Activated CD8-positive, alpha-beta memory T cell treated with anti-CD3 and anti-CD28 coated beads, Interleukin-2, amount 10 ng/mL, durations not matched to agents 7 days and 5 days (primary cell): ENCODE measurements at places on chromosomes 11 and 22. TPM values are rescaled to one million over a fixed set of nuclear protein-coding genes. Genes with fewer than 3 reads are reported as not detected.

- no peaks in the 10 kb centered on the region for H3K4me1 ChIP-seq
- H3K27ac ChIP-seq: no peak overlapping the region
- DNase-seq: no peak
- H3K27me3 ChIP-seq: no peaks in the 10 kb centered on the region
- no peak overlapping the region for H3K4me3 ChIP-seq
These were observed 225.6 kb downstream of the TMEM135 start for GRCh38 chr11:87263264-87263838.

- H3K27me3 ChIP-seq: peaks cover 2% of the 10 kb centered on the region
- H3K36me3 ChIP-seq: no peaks in the 10 kb centered on the region
- no peak overlapping the region for H3K27ac ChIP-seq
- no peaks in the 10 kb centered on the region for H3K4me1 ChIP-seq
- DNase-seq: no peak
- H3K4me3 ChIP-seq: no peak overlapping the region
These were observed 50.3 kb downstream of the CLMP start for GRCh38 chr11:123144707-123145106.

DNA sequence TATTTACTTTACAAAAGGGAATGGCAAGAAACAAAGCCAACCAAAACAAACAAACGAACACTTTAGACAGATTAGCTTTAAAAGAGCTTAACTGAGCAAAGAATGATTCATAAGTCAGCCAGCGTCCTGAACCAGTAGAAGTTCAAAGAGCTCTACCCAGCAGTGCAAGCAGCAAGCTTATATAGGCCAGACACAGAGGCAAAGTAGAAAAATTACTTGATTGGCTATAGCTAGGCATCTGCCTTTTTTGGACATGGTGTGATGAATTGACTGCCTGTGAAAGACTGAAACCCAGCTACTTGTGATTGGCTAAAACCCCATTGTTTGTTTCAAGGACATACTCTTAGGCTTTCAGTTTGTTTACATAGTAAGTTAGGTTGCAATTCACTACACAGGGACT is 2120.0 kb upstream of the RAG2 start:
- no peaks in the 10 kb centered on the region for H3K27me3 ChIP-seq

DNA sequence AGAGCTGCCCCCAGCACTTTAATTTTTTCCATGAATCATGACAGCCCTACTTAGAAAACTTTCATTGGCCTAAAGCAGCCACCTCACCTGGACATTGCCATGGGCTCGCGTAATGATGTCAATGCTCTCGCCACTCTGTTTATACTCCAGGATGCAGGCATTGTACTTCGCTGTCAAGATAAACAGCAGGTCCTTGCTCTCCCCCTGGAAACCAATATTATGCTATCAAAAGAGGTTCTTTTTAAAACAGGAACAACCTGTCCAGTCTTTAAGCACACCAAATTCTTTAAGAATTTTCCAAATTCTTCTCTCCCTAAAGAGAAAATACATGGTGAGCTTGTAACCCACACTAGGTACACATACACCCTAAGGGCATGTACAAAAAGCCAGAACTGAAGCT is 3.0 kb downstream of the DDB1 start:
- H3K36me3 ChIP-seq: peaks cover 45% of the 10 kb centered on the region
- H3K27me3 ChIP-seq: no peaks in the 10 kb centered on the region
- no peak overlapping the region for H3K4me3 ChIP-seq
- DNase-seq: no peak
- H3K4me1 ChIP-seq: peaks cover 64% of the 10 kb centered on the region

DNA sequence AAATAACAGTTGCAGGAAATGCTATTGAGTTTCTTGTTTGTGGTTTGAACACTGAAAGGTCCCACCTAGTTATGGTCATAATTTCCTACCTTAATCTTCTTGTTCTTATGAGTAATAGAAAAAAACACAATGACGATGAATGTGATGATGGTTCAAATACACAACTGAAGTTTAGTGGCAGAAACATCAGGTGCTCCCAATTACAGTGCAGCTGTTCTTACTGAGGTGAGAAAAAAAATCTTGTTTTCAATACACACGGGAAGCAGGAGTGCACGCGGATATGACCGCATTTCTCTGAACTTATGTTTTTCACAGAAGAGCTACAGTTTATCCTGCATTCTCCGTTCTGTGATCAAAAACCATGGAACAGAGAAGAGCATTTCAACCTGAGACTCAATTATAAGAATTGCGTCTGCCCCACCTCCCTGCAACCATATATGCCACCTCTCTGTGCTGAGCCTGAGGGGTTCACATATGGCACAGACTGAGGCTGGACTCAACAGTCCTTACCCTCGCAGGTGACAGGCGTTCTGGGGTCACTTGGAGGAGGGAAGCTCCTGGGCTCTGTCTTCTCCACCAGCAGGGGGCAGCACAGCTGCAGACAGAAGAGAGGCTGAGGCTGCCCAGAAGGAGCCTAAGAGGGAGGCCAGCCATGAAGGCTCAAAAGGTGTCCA is 99.7 kb upstream of the IGLL5 start:
- peak overlapping the region; percentile 17 for H3K27ac ChIP-seq
- peaks cover 28% of the 10 kb centered on the region for H3K4me1 ChIP-seq
- DNase-seq: peak; percentile 78

DNA sequence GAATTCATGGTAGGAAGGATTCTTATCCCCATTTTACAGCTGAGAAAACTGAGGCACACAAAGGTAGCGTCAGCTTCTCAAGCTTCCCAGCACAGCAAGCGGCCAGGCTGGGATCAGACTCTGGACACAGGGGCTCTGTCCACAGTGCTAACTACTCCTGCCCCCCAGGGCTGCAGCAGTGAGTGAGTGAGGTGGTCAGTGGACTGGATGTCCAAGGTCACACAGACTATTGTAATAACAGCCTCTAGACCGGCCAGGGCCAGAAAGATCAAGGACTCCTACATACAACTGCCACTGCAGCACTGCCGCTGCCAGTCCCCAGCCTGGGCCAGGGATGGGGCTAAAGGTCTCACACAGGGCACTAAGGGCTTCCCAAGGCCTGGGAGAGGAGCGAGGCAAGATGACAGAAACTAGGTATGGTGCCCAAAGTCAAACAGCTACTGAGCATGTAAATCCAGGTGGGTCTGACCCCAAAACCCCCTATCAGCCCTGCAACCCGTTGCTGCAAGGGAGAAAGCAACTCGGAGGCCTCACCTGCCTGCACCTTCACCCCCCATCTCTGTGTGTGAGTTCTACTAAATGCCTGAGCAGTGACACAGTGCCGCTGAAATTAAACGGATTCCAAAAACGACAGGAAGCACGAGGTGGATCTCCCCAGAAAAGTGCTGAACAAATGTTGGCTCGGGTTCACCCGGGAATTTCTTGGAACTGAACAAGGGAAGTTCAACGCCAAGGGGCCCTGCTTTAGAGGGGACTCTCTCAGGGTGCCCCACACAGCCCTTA is 161.8 kb upstream of the GRK3 start:
- DNase-seq: no peak
- H3K27me3 ChIP-seq: no peaks in the 10 kb centered on the region
- no peaks in the 10 kb centered on the region for H3K36me3 ChIP-seq
- no peak overlapping the region for H3K27ac ChIP-seq

- no peaks in the 10 kb centered on the region for H3K36me3 ChIP-seq
- no peak overlapping the region for H3K27ac ChIP-seq
- no peak overlapping the region for H3K4me3 ChIP-seq
- H3K4me1 ChIP-seq: no peaks in the 10 kb centered on the region
- no peaks in the 10 kb centered on the region for H3K27me3 ChIP-seq
- no peak for DNase-seq
These were observed 53.9 kb upstream of the PPP6R3 start for GRCh38 chr11:68406324-68407313.

GRCh38 chr11:27699242-27699925 is 871 bp downstream of the BDNF start:
- no peak for DNase-seq
- H3K4me1 ChIP-seq: peaks cover 23% of the 10 kb centered on the region
- peaks cover 74% of the 10 kb centered on the region for H3K27me3 ChIP-seq
- H3K27ac ChIP-seq: no peak overlapping the region
- peaks cover 2% of the 10 kb centered on the region for H3K36me3 ChIP-seq

- DNase-seq: no peak
- no peak overlapping the region for H3K4me3 ChIP-seq
- no peaks in the 10 kb centered on the region for H3K27me3 ChIP-seq
- H3K27ac ChIP-seq: no peak overlapping the region
These were observed 16.0 kb downstream of the SLC43A1 start for GRCh38 chr11:57499413-57499982.

- DNase-seq: no peak
- no peak overlapping the region for H3K4me3 ChIP-seq
These were observed 946.0 kb downstream of the FAM181B start for GRCh38 chr11:81787584-81788049.

GRCh38 chr22:23037429-23038333 is 32.6 kb upstream of the GNAZ start:
- peaks cover 23% of the 10 kb centered on the region for H3K27me3 ChIP-seq
- peak; percentile 27 for DNase-seq
- H3K4me3 ChIP-seq: no peak overlapping the region
- no peaks in the 10 kb centered on the region for H3K36me3 ChIP-seq
- no peaks in the 10 kb centered on the region for H3K4me1 ChIP-seq

GRCh38 chr22:19522190-19522880 is 1.9 kb downstream of the CLDN5 start:
- H3K4me3 ChIP-seq: no peak overlapping the region
- peaks cover 13% of the 10 kb centered on the region for H3K4me1 ChIP-seq
- H3K36me3 ChIP-seq: peaks cover 10% of the 10 kb centered on the region
- peaks cover 30% of the 10 kb centered on the region for H3K27me3 ChIP-seq

Gene WBP2NL
- total RNA-seq: 2.1 TPM

Gene LRRC55
- not detected for total RNA-seq

Gene ZNF70
- total RNA-seq: 3.0 TPM

Gene MEI1
- total RNA-seq: 37.3 TPM

Gene EXT2
- 21.5 TPM for total RNA-seq
